ENCODE measurements at places on chromosomes 6 and 20. TPM values are rescaled to one million over a fixed set of nuclear protein-coding genes. Genes with fewer than 3 reads are reported as not detected.

DNA sequence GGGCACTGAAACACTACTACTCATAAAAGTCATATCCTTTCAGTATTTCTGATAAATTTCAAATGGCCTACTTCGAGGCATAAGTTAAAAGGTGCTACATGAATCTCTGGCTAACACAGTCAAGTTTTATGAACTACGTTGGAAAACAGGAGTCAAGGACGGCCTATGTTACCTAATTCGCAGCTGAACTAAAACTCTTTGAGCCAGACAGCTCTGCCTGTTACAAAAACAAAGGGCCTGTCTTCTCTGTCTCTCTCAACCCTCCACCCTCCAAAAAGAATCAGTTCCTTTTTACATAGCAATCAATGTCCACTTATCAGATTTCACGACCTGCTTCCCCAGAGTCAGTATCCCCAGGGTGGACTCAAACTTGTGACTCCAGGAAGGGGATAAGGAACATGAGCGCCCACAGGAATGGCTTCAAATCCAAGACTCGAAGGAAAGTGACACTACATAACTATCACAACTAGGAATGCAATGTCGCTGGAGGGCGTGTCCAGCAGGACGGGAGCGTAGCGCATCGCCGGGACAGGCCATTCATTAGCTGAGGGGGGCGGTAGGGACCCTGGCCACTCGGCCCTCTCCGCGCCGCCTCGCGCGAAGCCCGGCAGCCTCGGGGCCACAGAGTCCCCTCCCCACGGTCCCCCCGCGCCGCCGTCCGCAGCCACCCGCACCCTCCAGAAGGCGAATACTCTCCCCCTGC is 591 bp downstream of the IBTK start:
- H3K4me1 ChIP-seq = peaks cover 39% of the 10 kb centered on the region
- H3K36me3 ChIP-seq = peaks cover 11% of the 10 kb centered on the region
- H3K4me3 ChIP-seq = peak overlapping the region; percentile 97
- peak overlapping the region; percentile 99 for H3K27ac ChIP-seq

CITED2 gene
- 122 TPM for total RNA-seq

LCA5 gene
- total RNA-seq = 4.7 TPM

SLC22A16 gene
- not detected for total RNA-seq
